ENCODE measurements at places on chromosomes 12 and 14.

- DNase-seq, result no peak
These were observed 25.0 kb upstream of the GTF2A1 start for GRCh38 chr14:81245771-81246170.

- no peak for DNase-seq
These were observed 265.6 kb upstream of the SFSWAP start for GRCh38 chr12:131445184-131445774.

DNA sequence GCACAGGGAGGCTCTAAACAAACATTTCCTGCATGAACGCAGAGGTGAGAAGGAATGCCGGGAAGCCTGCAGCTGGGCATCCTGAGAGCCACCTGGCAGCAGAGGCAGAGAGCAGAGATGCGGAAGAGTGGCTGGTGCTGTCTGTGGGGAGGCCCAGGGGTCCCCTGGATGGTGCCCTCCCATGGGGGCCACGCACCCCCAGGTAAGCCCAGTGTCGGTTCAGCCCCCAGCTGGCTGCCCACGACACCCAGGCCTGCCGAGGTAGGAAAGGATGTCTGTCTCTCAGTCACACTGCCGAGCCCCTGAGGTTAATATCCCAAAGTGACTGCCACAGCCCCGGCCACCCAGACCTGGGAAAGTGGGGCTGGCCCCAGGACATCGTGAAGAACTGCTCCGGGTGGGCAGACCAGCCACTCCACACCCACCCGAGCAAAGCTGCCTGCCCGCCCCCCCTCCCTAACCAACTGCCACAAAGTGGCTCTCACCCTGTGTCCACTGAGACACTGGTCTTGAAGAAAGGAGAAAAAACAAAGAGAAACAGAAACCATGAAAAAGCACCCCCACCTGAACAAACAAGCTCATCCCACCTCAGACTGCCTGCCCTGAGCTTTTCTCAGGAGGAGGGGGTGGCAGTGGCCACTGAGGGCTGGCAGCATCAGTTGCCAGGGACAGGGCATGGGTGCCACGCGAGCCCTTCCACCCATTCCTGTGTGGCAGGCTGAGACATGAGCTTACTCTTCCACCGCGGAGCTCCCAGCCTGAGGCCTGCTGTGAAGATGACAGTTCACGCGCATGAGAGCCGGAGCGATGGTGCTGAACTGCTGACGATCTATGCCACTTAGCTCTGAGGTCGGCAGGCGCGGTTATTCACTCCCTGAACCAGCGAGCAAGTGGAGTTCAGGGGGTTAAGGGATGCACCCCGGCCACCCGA lies 40.8 kb downstream of the CCDC88C start:
- DNase-seq, result no peak

DNA sequence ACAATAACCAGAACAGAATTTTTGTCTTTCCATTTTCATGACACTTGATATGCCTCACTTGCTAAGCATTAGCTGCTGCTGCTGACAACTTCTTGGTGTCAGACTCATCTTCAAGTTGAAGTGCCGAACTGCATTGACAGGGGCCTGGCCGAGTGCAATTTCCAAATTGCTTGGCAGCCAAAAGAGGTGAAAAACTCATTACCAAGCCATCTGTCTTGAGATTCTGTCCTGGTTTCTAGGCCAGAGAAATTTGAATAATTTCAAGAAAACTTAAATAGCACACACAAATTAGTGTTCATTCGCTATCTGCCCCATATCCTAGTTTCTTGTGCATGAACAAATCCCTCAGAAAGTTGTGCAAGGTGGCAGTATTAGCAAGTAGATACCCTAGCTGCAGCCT lies 165.3 kb upstream of the RASSF8 start:
- DNase-seq, result no peak

- DNase-seq, result no peak
These were observed 787.7 kb upstream of the TMEM132C start for GRCh38 chr12:127479256-127479655.

GRCh38 chr14:77314043-77314442 lies 6.6 kb downstream of the POMT2 start:
- DNase-seq, result no peak

DNA sequence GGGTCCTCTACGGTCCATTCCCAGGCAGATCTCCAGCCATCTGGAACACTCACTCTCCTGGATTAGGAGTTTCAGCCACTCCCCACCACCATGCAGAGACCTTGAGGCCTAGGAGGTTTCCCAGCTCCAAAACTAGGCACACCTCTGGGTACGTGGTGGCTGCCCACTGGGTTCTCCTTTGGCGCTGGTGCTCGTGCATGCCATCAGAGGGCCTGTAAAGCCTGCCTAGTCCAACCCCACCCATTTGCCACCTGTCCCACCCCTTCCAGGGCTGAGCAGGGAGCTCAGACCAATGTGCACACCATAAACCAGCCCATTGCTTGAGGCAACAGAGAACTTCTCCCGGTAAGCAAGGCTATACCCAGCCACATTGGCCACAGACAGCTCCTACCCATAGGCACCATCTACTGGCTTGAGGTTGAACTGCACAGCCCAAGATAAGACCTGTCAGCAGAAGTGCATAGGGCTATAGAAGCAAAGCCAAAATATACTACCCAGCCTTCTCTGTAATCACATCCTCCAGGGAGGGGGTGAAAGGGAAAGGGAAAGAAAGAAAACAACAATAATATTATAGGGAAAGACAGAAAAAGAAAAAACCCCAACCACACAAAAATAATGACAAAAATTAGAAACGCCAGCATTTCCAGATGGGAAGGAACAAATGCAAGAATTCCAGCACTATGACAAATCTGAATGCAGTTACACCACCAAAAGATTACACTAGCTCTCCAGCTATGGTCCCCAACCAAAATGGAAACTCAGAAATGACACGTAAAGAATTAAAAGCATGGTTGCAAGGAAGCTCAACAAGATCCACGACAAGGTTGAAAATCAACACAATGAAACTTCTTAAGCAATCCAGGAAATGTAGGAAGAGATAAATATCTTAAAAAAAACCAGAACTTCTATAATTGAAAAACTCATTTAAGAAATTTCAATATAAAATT lies 111.9 kb upstream of the CCDC175 start:
- DNase-seq, result peak; percentile 27

- no peak for DNase-seq
These were observed 26.3 kb downstream of the KRT18 start for GRCh38 chr12:52975204-52975603.

- DNase-seq, result no peak
These were observed 2.4 kb downstream of the ACVR1B start for GRCh38 chr12:51953864-51954263.

- no peak for DNase-seq
These were observed 12.1 kb downstream of the INF2 start for GRCh38 chr14:104701383-104702076.

GRCh38 chr12:121145221-121145620 lies 12.5 kb downstream of the P2RX7 start:
- DNase-seq, result peak; percentile 44

- DNase-seq, result no peak
These were observed 68.4 kb downstream of the C12orf75 start for GRCh38 chr12:105398930-105399329.

DNA sequence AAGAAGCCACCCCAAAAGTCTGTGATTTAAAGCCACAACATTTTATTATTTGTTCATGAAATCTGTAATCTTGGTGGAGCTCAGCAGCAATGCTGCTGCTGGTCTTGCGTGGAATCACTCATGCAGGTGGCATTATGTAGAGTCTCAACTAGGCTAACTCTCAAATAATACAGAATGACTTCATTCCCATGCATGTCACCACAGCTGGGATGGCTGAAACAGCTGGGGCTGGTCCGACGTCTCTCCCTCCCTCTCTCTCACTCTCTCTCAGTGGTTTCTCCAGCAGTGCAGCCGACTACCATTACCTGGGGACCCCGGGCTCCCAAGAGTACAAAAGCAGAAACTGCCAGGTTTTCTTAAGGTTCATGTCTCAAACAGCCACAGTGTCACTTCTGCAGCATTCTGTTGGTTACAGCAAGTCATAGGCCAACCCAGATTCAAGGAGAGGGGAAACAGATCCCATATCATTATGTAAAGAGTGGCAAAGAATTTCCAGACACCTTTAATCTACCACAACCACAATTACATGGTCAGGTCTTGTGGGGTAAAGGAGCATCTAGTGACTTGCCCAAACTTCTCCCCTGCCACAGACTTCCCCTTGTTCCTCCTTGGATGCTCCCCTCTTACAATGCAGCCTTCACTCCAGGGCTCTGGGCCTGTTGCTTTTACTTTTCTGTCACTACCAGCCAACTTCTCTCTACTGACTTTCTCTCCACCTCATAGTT lies 192.0 kb upstream of the HMGA2 start:
- DNase-seq, result no peak

DNA sequence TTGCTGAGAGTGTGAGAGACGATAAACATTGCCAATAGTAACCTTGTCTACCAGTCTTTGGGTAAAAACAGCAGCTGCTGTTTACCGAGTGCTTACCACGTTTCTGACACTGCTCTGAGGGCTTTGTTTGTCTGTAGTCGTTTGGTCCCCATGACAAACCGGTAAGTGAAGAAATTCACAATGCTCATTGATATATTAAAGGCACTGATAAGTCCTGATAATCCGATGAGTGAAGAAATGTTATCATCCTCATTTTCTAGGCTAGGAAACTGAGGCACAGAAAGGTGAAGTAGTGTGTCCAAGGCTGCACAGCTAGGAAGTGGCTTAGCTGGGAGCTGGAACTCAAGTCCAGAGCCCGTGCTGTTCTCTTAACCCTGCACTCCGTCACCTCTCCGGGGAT lies 138.6 kb downstream of the SCARB1 start:
- DNase-seq, result no peak

- no peak for DNase-seq
These were observed 87.2 kb downstream of the CEP83 start for GRCh38 chr12:94372461-94372860.

DNA sequence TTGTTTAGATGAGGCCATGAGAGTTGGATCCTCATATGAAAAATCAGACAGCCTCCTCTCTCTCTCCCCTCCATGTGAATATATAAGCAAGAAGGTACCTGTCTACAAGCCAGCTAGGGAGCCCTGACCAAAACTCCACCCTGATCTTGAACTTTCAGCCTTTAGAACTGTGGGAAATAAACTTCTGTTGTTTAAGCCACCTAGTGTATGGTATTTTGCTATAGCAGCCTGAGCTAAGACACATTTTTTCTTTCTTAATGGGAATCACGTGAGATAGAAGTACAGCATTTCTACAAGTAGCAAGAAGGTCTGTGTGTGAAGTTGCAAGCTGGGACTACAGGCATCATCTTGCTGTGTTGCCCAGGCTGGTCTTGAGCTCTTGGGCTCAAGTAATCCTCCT lies 16.3 kb upstream of the ABHD12B start:
- DNase-seq, result no peak

GRCh38 chr14:97390096-97390724 lies 593.0 kb downstream of the VRK1 start:
- no peak for DNase-seq

- DNase-seq, result no peak
These were observed 3.9 kb upstream of the TMEM233 start for GRCh38 chr12:119589634-119590033.

DNA sequence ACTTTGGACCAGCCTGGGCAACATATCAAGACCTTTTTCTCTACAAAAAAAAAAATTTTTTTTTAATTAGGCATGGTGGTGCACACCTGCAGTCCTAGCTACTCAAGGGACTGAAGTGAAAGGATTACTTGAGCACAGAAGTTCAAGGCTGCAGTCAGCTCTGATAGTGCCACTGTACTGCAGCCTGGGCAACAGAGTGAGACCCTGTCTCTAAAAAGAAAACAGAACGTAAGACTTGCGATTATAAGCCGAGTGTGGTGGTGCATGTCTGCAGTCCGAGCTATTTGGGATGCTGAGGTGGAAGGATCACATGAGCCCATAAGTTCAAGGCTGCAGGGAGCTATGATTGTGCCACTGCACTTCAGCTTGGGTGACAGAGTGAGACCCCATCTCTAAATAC lies 76.0 kb downstream of the DENND5B start:
- no peak for DNase-seq

DNA sequence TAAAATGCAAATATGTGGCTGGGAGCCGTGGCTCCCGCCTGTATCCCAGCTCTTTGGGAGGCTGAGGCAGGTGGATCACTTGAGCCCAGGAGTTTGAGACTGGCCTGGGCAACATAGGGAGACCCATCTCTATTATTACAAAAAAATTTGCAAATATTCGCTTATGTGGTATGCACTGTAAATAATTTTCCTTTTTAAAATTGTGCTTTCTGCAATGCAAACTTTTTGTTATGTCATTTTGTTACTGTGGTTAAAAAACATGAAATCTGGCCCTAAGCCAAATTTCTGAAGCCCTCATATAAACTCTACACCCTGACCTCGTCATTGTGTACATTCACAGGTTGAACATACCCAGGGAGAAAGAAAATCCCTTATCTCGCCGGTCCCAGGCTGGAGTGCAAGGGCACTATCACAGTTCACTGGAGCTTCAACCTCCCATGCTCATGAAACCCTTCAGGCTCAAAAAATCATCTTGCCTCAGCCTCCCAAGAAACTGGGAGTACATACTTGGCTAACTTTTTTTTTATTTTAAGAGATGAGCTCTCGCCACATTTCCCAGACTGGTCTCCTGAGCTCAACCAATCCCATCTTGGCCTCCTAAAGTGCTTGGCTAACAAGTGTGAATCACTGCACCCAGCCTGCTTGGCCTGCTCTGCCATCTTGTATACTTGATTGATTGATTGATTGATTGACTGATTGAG lies 24.7 kb downstream of the TRAPPC6B start:
- no peak for DNase-seq

DNA sequence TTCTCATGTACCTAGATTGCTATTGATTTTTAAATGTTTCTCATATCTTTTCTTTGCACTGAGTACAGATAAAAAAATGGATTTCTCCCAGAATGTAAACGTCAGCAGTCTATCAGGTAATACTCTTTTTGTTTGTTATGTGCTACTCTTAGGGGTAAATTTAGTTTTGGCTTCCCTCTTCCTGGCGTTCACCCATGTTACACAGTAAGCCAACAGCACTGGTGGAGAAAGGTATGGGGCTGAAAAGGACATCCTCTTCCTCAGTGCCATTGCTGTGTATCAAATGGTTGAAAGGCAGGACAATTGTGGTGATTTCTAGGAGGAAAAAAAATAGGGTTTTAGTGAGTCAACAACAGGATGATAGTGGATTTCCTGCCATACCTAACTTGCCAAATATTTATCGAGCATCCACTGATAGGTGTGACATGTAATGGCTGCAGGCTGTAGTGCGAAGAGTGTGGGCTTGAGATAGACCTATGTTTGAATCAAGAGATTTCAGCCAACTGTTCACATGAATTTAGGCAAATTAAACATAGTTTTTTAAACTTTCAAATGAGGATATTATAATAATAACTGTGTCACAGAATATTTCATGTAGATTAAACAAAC lies 7.5 kb downstream of the KLRF2 start:
- no peak for DNase-seq
